ENCODE measurements at places on chromosomes 7 and 10.

- peaks cover 17% of the 10 kb centered on the region for H3K27me3 ChIP-seq
- H3K36me3 ChIP-seq: no peaks in the 10 kb centered on the region
- no peak overlapping the region for H3K4me3 ChIP-seq
- no peaks in the 10 kb centered on the region for H3K4me1 ChIP-seq
- no peak overlapping the region for H3K27ac ChIP-seq
- DNase-seq: no peak
Measured at GRCh38 chr10:123948030-123948823, 56.6 kb upstream of the CPXM2 start.

DNA sequence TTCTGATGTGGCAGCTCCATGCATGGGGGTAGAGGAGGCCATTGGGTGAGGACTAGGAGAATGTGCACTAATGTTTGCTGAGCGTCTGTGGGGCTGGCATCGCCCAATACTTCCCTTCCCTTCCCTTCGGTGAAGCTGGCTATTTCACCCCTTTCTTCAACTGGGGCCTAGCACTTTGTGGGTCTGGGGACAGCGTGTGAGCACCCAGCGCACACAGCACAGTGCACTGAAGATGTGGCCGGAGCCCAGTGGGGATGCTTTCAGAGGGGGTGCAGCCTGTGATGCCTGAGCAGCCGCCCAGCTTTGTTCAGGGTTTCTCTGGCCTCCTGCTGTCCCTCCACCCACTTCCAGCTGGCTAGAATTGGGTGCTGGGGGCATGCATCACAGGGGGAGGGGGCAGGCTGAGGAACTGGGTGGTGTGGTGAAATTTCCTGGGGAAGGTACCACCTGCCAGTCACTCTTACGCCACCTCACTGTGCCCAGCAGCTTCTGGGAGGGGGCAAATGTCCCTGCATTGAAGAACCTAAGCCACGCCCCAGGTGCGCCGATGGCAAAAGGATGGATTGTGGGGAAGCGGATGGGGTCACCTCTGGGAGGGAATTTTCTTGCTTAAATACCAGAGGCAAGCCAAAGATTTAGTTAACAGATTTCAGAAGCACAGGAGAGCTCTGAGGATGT, 45.5 kb downstream of the CLEC2L start:
- peaks cover 10% of the 10 kb centered on the region for H3K4me1 ChIP-seq
- peaks cover 42% of the 10 kb centered on the region for H3K36me3 ChIP-seq
- H3K27me3 ChIP-seq: no peaks in the 10 kb centered on the region
- no peak for DNase-seq
- no peak overlapping the region for H3K4me3 ChIP-seq
- H3K27ac ChIP-seq: no peak overlapping the region

GRCh38 chr7:29282819-29283414, 88.3 kb downstream of the CHN2 start:
- H3K27ac ChIP-seq: no peak overlapping the region
- no peaks in the 10 kb centered on the region for H3K36me3 ChIP-seq
- no peak overlapping the region for H3K4me3 ChIP-seq
- H3K27me3 ChIP-seq: peaks cover 3% of the 10 kb centered on the region

GRCh38 chr10:83108565-83109333, 1030.6 kb upstream of the GHITM start:
- no peak for DNase-seq
- H3K36me3 ChIP-seq: no peaks in the 10 kb centered on the region
- no peaks in the 10 kb centered on the region for H3K4me1 ChIP-seq

GRCh38 chr7:129924602-129925001, 28.2 kb downstream of the UBE2H start:
- no peak for DNase-seq
- H3K36me3 ChIP-seq: peaks cover 59% of the 10 kb centered on the region
- peaks cover 41% of the 10 kb centered on the region for H3K4me1 ChIP-seq
- H3K27ac ChIP-seq: peak overlapping the region; percentile 58

- no peak overlapping the region for H3K4me3 ChIP-seq
- no peaks in the 10 kb centered on the region for H3K4me1 ChIP-seq
- H3K36me3 ChIP-seq: no peaks in the 10 kb centered on the region
- peaks cover 2% of the 10 kb centered on the region for H3K27me3 ChIP-seq
Measured at GRCh38 chr7:121547544-121548092, 151.5 kb upstream of the FAM3C start.

DNA sequence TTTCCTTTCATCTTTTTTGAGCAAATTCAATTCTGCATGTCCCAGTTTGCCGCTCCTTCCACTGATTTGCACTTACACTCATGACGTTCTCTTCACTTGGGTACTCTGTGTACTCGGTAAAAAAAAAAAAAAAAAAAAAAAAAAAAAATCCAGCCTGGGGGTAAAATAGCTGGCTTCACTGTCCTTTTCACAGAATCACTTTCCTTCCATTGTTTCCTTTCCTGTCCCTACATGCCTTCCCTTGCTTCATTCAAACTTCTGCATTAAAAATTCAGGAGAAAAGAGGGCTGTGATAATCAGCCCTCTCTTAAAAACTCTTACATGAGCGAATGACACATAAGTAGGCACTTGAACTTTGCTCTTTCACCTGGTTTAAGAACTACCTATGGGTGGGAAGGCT, 8.7 kb downstream of the ANKRD1 start:
- peaks cover 3% of the 10 kb centered on the region for H3K4me1 ChIP-seq
- H3K36me3 ChIP-seq: peaks cover 5% of the 10 kb centered on the region
- no peak overlapping the region for H3K27ac ChIP-seq
- peaks cover 3% of the 10 kb centered on the region for H3K27me3 ChIP-seq
- no peak for DNase-seq

- H3K4me1 ChIP-seq: no peaks in the 10 kb centered on the region
- no peaks in the 10 kb centered on the region for H3K36me3 ChIP-seq
- no peak overlapping the region for H3K4me3 ChIP-seq
- H3K27me3 ChIP-seq: peaks cover 36% of the 10 kb centered on the region
Measured at GRCh38 chr10:113644185-113645120, 19.4 kb downstream of the NRAP start.

DNA sequence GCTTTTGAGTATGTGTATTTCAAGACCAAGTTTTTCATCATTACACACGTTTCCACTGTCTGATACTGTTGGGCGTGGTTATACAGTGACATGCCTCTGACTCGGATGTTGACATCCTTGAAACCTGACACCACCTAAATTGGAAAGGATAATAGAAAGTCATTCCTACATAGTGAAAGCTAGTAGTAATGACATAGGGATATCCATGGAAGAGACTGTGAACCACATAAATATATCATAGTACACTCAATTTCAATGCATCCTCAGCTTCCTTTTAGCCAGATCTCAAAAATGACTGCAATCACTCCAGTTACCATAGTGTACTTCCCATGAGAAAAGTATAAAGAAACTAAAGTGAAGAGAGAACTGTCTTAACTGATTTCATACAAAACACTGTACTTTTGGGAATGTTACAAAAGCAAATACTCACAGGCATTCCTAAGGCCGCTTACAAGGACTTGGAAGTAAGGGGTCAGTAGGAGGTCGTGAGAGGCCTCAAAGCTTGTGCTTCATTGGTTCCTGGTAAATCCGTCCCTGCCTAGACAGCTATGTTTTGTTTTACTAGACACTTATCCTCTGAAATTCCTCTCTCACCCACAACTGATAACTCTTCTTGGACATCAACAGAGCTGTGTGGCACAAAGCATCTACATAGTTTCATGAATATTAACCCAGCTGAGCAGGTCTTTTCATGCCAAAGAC, 71.8 kb upstream of the VWDE start:
- H3K4me3 ChIP-seq: no peak overlapping the region
- H3K4me1 ChIP-seq: no peaks in the 10 kb centered on the region
- DNase-seq: no peak
- H3K27me3 ChIP-seq: no peaks in the 10 kb centered on the region
- H3K36me3 ChIP-seq: no peaks in the 10 kb centered on the region

- no peak for DNase-seq
- no peaks in the 10 kb centered on the region for H3K36me3 ChIP-seq
- H3K27me3 ChIP-seq: no peaks in the 10 kb centered on the region
- H3K4me3 ChIP-seq: no peak overlapping the region
- H3K27ac ChIP-seq: no peak overlapping the region
Measured at GRCh38 chr10:3605882-3606281, 179.1 kb downstream of the KLF6 start.

DNA sequence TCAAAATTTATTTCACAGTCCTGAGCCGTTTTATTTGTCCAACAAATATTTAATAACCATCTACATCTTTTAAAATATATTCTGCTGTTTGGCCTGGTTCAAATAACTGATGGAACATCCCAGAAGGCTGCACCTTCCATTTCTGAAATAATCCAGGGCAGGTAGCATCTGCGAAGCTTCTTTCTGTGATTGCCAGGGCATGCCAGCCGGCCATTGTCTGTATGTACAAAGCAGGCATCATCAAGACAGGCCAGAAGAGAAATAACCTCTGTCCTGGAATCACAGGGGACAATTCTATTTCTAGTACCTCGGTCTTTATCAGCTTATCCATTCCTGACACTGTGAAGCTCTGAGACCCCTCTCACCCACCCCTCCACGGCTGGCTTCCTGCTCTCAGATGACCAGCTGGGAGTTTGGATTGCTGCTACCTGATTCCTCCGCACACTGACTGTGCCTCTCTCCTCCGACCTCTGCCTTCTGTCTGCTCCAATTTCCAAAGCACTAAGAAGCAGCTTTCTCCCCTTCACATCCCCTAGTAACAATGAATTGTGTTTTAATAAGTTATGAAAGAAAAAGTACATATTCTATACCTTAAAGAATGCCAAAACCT, 8.0 kb downstream of the DGKI start:
- peaks cover 44% of the 10 kb centered on the region for H3K27me3 ChIP-seq
- DNase-seq: no peak
- no peaks in the 10 kb centered on the region for H3K4me1 ChIP-seq

DNA sequence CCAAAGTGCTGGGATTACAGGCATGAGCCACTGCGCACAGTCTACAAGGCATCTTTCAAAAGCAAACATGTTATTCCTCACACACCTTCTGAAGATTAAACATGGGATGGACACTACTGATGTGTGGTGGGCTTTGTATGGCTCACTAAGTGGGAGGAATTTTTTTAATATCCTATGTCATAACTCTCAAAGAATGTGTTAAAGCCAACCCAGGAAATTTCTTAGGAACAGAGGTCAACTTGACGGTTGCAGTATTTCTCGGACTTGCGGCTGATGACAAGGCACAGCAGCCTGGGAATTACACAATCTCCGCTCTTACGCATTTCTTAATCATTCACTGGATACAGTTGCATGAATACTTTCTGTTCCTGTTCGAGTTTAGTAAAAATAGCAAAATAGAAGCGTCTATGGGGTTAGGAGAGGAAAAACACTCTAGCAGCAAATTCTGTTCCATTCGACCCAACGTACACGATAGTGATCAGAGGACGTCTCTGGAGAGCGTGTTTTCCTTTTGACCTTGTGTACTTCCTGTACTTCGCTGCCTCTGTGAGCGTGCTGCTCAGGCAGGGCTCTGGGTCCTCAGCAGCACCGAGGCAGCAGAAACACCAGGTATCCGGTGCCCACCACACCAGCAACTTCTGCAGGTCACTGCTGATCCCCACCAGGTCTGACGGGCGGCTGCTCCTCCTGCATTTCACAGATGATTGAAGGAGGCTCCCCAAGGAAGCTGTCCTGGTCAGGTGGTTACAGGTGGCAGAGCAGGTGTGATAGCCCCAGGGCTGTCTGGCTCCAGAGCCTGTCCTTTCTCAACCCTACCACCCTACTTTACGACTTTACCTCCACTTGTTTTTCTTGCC, 26.4 kb upstream of the SRGN start:
- DNase-seq: peak; percentile 35
- H3K4me3 ChIP-seq: peak overlapping the region; percentile 89
- peaks cover 34% of the 10 kb centered on the region for H3K4me1 ChIP-seq
- peak overlapping the region; percentile 87 for H3K27ac ChIP-seq

DNA sequence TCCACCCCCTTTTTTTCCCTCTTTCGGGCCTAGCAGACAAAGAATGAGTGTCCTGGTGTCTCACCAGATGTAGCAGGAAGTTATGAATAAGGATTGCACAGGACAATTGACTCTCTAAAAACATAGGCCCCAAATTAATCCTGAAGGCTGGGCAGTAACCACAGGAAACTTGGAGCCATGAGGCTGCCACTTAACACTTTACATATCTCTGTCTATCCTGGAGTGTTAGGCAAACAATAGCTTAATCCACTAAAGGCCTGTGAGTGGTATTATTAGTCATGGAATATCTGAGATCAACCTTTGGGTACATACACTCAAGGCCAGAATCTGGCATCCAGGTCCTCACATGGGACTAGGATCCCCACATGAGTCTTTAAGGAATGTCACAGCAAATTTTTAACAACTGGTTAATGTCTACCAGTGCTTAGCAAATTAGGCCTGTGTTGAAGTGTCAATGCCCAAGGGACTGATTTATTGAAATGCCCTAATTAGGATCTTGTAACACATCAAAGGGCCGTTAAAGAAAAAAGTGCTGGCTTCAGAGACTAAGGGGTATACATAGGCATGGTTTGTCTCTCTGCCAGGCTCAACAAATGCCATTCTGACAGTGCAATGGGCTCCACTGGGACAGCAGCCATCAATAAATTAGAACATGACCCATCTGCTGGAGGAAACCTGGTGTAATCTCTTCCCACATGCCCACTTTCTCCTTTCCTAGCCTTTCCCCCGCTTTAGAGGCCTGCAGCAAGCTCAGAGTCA, 196.7 kb upstream of the TBX20 start:
- peaks cover 69% of the 10 kb centered on the region for H3K27me3 ChIP-seq
- H3K36me3 ChIP-seq: no peaks in the 10 kb centered on the region
- no peak for DNase-seq
- H3K4me1 ChIP-seq: peaks cover 3% of the 10 kb centered on the region
- no peak overlapping the region for H3K4me3 ChIP-seq

DNA sequence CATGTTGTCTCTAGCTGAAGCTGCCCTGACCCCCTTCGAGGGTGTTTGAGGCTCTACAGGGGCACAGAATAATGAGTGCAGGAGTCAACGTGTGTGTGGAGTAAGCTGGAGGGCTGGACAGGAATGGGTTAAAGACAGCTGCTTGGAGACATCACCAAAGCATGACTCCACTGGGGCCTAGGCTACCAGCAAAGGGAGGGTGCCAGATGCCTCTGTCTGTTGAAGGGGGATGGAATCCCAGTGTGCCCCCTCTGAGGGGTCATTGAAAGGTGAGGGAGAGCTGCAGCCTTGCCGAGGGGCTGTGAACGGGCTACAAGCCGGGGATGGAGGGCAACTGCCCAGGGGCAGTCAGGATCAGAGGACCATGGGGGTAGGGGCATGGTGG, 51.7 kb upstream of the PODXL start:
- no peak overlapping the region for H3K27ac ChIP-seq
- no peak for DNase-seq
- H3K4me1 ChIP-seq: no peaks in the 10 kb centered on the region
- H3K4me3 ChIP-seq: no peak overlapping the region
- H3K27me3 ChIP-seq: peaks cover 19% of the 10 kb centered on the region

All from naive thymus-derived CD8-positive, alpha-beta T cell (primary cell).